Effector memory CD4-positive, alpha-beta T cell (primary cell): ENCODE measurements at places on chromosomes 6 and 20.

DNA sequence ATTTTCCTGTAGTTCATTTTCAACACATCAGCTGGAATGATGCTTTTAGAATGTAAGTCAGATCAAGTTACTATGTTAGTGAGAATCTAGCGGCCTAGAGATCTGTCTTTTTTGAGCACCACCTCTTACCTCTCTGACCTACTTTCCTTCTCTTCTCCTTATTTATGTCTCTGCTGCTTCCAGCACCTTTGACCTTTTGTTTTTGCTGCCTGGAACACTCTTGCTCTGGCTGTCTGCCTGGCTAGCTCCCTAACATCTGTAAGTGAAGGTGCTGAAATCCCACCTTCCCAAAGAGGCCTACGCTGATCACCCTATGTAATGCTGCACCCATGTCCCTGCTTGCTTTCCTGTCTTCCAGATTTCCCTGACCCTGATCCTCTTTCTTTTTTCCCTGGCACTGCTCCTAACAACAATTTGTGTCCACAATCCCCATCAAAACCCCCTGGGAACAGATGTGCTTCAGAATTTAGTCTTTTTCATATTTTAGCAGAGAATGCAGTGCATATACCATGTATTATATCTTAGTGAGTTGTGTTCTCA is 87.8 kb downstream of the RFPL4B start:
- no peak for DNase-seq

DNA sequence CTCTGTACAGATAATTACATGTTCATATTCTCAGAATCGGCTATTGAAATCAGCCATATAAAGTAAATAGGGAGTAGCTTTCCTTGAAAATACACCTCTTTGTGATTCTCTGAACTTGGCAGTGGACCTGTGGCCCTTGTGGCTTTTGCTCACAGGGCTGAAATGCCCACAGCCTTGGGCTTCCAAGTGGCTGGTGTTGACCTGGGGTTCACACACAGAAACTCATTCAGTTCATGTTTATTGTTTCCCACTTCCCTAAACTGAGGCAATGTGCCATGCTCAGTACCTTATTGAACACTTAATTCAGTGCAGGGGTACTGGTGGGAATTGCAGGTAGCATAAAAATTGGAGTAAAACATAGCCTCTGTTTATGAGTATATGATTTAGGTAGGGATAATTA is 19.1 kb upstream of the TULP4 start:
- no peak for DNase-seq

GRCh38 chr6:130009146-130009545 is 9.2 kb upstream of the L3MBTL3 start:
- no peak for DNase-seq

- no peak for DNase-seq
Observed at GRCh38 chr20:41436679-41437078, 70.1 kb upstream of the EMILIN3 start.

DNA sequence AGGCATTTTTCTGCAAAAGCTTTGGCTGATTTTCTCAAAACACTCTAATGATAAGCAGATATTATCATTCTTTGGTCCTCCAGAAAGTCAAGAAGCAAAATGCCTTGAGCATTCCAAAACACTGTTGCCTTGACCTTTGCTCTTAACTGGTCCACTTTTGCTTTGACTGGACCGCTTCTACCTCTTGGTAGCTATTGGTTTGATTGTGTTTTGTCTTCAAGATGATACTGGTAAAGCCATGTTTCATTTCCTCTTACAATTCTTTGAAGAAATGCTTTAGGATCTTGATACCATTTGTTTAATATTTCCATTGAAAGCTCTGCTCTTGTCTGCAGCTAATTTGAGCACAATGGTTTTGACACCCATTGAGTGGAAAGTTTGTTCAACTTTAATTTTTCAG is 35.6 kb upstream of the SDHAF4 start:
- DNase-seq = no peak

DNA sequence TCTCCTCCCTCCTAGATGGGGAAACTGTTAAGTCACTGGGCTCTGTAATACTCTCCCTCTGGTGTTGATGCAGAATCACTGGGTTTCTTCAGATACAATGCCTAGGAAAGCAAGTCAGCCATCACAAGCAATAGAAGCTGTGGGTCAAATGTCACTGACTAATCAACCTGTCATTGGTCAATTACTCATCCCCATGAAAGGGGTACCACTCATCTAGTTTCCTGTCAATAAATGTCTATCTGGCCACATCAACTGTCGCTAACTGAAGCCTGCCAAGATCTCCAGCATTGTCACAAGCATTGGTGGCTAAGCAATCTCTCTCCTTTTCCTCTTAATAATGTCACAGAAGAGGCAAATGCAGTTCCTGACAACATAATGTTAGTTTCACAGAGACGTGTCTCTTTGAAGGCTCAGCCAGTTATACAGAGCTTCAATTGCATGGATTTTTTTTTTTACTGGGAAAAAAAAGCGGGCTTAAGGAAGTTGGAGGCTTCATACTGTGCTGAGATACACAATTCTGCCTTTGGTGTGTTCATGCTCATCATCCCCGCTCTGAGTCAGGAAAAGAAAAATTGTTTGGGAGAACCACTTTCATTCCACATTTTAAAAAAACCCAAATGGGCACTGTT is 355.9 kb downstream of the BTBD9 start:
- no peak for DNase-seq
